ENCODE measurements at places on chromosomes 7 and 10.

- no peak for DNase-seq
These were observed 45.5 kb downstream of the VOPP1 start for GRCh38 chr7:55526770-55527169.

DNA sequence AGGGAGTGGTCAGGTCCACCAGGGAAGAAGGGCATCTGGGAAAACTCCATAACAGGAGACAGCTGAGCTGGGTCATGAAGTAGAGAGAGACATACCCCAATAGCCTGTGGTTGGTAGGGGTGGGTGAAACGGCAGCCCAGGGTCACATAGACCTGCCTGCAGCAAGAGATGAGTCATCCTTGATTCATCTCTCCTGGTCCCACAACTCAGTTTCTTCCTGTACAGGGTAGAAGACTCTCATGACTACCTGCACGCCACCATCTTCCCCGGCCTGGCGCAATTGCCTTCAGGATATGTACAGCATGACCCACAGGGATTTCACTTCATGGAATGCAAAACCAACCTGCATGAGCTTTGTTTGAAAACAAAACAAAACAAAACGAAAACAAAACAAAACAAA is 45.1 kb upstream of the ADAM12 start:
- DNase-seq = no peak

DNA sequence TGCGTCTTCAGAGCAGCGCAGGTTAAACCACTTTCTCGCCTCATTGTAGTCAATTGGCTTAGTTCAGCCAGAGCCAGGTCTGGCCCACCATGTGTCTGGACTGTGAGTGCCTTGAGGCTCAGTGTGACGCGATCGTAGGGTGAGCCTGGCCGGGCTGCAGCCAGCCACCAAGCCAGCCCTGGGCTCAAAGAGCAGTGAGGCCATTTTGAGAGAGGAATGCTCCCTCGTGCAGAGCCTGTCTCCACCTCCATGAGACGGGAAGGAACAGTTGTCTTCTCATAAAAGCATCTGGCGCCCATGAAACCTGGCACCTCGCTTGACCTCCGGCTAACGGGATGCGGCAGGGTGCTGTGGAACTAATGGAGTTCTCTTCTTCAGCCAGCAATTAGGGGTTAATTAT is 34.5 kb downstream of the LHPP start:
- no peak for DNase-seq

GRCh38 chr10:111261081-111261615 is 184.3 kb downstream of the ADRA2A start:
- DNase-seq = peak; percentile 37

- DNase-seq = peak; percentile 92
These were observed 95.0 kb downstream of the VPS50 start for GRCh38 chr7:93327006-93327633.

- no peak for DNase-seq
These were observed 952.2 kb downstream of the CNTNAP2 start for GRCh38 chr7:147068842-147069241.

DNA sequence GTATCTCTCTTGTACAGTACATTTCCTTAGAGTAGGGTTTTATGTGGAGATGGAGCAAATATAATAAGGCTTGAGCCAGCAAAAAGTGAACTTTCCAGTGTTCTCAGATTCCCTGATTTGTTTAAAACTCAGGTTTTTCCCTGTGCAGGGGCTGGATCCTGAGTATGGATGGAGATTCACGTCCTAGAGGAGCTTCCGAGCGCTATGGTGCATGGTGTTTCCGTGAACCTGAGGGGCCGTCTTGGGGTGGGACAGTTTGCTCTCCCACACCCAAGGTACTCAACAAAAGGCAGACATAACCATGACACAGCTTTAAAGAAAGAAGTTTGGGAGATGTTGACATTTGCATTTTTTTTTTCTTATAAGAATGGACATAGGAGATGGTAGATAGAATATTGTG is 122.5 kb downstream of the SEC23IP start:
- no peak for DNase-seq

GRCh38 chr10:71371750-71372166 is 25.0 kb upstream of the CDH23 start:
- DNase-seq = no peak

- peak; percentile 37 for DNase-seq
These were observed 43.4 kb downstream of the FOXL3 start for GRCh38 chr7:333393-333764.

- no peak for DNase-seq
These were observed 7.8 kb upstream of the ADCY1 start for GRCh38 chr7:45566386-45566785.

- no peak for DNase-seq
These were observed 185.5 kb upstream of the NFE2L3 start for GRCh38 chr7:25966469-25966868.

GRCh38 chr7:41643616-41644015 is 59.3 kb downstream of the INHBA start:
- no peak for DNase-seq

GRCh38 chr7:22564511-22565045 is 64.6 kb upstream of the STEAP1B start:
- peak; percentile 98 for DNase-seq

DNA sequence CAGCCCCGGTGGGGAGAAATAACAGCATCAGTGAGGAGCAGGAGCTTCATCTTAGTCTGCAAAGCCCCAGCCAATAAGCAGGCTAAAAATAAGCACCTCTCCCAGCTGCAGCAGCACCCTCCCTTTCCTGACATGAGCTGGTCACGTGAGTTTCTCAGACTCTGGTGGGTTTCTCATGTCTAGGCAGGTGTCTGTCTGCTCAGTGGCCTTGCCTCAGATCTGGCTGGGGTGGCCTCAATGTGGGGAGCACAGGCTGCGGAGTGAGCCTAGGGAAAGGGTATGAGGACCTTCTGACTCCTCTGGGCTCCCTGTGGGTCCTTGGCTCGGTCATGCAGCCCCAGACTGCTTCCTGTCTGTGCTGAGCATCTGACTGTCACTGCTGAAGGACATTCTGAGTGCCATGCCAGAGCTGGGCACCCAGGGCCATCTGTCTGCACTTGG is 81.6 kb upstream of the LRRC4 start:
- no peak for DNase-seq

GRCh38 chr10:104923501-104923900 is 282.4 kb downstream of the SORCS3 start:
- no peak for DNase-seq

DNA sequence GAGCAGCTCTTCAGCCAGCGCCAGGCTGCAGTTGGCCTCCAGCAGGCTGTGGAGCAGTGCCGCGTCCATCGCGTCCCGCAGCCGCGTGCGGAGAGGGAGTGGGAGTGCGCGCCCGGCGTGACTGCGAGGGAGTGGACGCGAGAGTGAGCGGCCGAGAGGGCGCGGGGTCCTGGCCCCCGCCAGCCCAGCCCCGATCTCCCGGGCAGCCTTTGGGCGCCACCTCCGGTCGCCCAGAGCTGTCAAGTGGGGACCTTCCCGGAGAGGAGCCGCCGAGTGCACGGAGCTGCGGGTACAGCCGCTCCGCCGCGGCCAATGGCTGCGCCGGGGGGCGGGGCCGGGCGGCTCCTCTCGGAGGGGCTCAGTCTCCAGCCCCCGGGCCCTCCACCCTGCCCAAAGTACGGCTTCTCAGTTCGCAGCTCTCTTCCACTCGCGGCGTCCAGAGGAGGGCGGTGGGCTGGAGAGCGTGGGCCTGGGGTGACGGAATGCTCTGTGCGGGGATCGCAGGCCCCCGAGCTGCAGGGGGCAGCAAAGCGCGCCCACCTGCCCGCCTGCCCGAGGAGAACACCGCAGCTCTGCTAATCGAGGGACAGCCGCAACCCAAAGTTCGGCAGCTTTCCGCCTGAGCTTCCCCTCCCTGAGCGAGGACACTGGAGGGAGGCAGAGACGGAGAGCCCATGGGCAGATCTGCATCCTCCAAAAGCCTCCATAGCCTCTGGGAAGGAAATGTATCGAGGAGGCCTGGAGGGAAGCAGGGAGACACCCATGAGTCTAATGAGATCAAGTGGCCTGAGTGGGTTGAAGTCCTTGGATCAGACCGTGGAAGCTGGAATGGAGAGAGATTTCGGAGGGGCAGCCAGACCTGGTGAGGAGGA is at the start of gene CRHR2:
CRHR2 (minus strand) TSS at position 245 of the 872 bp plus-strand sequence; CDS start at position 69, 176 bp downstream.
- no peak for DNase-seq

DNA sequence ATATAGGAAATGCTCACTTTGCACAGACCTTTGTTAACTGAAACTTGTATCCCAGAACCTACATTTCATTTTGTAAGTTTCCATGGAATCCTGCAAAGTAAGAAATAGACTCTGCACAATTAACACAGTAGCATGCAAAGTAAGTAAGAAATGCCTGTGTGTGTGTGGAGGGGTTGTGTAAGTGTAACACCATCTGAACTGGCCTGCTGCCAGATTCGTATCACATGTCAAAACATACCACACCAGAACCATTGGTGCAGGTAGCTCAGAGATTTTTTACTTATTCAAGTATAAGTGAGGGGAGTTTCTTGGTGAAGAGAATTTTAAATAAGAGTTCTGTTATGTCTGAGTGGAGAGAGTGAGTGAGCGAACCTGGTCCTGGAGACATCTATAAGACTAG is 17.9 kb upstream of the DDX21 start:
- DNase-seq = peak; percentile 8

DNA sequence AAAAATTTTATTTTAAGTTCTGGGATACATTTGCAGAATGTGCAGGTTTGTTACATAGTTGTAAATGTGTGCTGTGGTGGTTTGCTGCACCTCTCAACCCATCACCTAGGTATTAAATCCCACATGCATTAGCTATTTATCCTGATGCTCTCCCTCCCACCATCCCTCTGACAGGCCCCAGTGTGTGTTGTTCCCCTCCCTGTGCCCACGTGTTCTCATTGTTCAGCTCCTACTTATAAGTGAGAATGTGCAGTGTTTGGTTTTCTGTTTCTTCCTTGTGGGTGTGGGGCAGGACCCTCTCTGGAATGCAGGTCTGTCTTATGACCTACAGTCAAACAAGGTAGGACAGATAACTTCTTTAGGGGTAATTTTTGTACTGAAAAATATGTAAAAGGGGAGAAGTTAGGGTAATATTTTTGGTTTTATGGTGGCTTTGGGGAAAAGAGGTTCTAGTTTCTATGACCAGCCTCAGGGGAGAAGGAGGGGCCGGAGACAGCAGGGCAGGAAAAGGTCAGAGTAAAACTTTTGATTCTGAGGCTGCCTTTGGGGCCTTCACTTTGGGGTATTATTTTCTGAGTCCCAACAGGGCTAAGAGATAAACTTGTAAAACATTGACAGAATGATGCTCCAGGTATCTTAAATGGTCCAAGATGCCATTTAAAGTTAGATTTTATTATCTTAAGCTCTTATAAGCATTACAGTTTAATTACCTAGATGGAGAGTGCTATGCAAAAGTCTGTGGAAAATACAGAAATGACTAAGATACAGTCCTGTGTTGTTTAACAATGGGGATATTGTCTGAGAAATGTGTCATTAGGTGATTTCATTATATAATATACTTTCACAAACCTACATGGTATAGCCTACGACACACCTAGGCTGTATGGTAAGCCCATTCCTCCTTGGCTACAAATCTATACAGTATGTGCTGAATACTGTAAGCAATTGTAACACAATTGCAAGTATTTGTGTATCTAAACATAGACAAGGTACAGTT is 354.8 kb downstream of the ABCA13 start:
- DNase-seq = no peak

GRCh38 chr7:133561396-133561795 is 308.5 kb downstream of the EXOC4 start:
- DNase-seq = no peak

- no peak for DNase-seq
These were observed 529.8 kb upstream of the GALNT17 start for GRCh38 chr7:70602117-70602516.

DNA sequence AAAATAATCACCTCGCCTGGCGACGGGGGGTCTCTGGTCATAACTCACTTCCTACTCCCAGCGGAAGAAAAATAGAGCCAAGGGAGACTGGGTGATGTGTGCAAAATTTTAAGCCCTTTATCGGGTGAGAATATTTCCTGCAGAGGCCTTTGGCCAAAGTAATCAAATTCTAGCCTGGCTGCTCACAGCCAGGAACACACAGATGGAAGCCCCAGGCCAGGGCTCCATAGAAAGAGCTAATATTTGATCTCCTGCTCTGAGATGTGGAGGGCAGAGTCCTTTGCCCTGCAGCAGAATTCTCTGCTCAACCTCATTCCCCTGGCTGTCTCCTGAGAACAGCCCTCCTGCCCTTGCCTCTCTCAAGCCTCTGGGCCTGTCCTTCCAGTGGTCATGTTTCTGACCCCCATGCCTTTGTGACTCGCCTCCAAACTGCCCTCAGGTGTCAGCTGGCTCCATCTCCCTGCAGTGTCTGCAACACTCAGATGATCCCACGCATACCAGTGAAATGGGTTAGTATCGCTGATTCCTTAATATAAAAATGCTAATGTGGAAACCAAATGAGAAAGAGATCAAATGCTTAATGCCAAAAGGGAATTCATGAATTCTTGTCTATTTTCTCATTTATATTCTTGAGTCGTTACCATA is 34.5 kb downstream of the FRMD4A start:
- no peak for DNase-seq

DNA sequence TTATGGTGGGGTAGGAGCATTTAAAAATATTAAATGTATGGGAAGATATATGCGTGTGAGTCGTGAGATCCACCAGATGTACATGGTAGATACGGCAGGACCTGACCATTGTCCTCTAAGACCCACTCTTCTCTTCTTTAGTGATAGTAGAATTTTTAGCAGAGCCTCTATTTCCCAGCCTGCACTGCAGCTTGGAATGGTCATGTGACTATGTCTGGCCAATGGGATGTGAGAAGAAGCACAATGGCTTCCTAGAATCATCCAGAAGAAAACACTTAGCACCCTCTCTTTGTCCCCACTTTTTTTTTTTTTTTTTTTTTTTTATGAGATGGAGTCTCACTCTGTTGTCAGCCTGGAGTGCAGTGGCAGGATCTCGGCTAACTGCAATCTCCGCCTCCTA is 86.6 kb upstream of the CYTH3 start:
- no peak for DNase-seq

- no peak for DNase-seq
These were observed 94.5 kb downstream of the SEC61G start for GRCh38 chr7:54664235-54665228.

- peak; percentile 29 for DNase-seq
These were observed 117.6 kb upstream of the PDLIM1 start for GRCh38 chr10:95408148-95408960.

- DNase-seq = no peak
These were observed 30.0 kb upstream of the ADCYAP1R1 start for GRCh38 chr7:31022117-31022516.

- peak; percentile 61 for DNase-seq
These were observed at the start of gene PDSS1 for GRCh38 chr10:26697163-26697921. Gene PDSS1 (plus strand): TSS chr10:26697701. CDS start chr10:26697712, 11 bp downstream.

GRCh38 chr10:34698248-34698831 is 116.8 kb downstream of the PARD3 start:
- DNase-seq = no peak

GRCh38 chr7:5795752-5796475 is 14.5 kb upstream of the RNF216 start:
- no peak for DNase-seq

GRCh38 chr7:95391761-95392160 is 4.4 kb downstream of the PON3 start:
- DNase-seq = no peak
